ENCODE measurements at places on chromosomes 16 and 17.

DNA sequence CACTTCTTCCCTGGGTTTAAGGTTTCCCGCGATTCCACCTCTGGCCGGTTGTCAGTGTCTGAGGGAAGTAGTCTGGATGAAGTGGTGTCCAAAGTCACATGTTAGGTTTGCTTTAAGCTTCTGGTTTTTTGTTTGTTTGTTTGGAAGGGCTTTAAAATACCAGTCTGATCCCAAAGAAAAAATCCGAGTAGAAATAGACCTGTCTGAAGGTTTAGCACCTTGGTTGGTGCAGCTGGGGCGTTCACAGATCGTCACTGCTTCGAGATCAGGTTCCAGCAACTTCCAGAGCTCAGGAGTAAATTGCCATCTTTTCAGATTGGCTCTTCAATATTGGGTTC lies 567 bp downstream of the TMEM97 start:
- DNase-seq = no peak

DNA sequence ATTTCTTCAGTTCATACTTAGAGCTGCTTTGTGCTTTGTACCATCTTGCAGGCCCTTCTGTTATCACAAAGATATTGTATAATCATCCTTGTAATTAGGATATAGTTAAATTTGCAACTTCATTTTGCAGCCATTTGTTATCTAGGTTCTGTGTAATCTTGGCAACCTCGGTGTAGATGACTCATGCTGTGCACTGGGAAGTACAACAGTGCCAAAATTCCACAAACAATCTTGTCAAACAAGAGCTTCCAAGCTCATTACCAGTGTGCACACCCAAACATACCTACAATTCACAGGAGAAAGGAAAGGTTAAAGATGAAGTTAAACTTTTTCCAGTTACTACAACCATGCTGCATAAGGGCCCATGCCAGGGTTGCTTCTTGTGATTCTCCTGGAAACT lies 1231.8 kb downstream of the CDH11 start:
- DNase-seq = peak; percentile 65

DNA sequence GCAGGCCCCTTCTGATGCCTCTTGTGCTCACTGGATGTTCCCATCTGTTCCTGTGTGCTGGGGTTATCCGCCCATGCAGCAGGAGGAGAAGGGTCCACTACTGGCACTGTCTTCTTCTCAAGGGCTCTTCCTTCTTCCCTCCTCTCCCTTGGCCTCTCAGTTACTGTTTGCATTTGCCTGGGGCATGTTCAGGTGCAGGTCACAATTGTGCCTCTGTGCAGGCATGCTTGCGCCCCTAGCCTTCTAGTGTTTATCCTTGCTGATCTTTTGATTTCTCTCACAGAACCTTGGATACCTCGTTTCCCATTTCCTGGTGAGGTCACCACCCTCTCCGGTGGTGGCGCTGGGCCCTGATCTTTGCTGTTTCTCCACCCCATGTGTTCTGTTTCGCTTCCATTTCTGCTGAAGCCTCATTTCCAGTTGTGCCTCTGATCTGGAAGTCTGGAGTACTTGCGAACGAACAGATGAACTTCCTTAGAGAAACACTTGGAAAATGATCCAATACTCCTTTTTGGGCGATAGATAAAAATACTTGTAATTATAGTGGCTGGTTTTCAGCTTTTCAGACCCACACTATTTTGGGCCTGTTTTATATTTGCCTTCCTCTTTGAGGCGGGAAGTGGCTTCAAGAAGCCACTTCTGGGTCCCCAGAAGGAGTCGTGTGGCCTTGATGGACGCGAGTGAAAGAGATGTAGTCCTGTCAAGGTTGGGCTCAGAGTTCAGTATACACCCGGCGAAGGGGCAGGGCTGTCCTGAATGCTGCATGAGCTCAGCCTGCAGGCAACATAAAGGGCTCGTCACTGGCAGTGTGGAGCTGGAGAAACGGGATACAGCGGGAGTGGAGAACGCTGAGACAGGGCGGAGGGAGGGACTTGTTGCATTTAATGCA lies 312.9 kb downstream of the SNX29 start:
- DNase-seq = no peak

DNA sequence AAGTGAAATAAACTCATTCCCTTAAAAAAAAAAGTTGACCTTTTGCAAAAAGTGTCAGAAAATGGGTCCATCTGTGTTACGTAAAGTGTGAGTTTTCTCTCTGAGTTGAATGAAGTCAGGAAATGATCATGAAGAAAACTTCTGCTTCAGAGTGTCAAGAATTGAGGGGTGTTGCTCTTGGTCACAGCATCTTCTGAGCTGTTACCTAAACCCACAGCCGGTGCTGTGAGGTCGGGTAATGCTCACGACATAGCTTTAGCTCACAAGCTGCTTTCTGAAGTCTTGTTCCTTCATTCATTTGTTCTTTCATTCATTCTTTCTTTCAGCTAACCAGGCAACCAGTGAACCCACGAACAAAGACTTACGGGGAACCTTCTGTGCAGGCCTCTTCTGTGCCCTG lies 372.1 kb downstream of the CPPED1 start:
- DNase-seq = no peak

DNA sequence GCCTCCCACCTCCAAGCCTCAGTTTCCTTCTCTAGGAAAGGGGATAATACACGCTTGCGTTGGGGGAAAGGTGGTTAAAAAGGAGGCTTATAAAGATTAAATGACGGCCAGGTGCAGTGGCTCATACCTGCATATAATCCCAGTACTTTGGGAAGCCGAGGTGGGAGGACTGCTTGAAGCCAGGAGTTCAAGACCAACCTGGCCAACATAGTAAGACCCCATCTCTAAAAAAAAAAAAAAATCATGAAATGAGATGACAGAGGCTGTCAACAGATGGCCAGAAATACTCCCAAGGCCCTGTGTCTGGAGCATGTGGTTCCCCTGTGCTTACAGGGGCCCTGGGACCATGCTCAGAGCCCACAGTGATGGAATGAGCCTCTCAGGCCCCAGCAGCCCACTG lies 30.4 kb downstream of the RTN4RL1 start:
- DNase-seq = no peak

- no peak for DNase-seq
Observed at GRCh38 chr17:38981636-38982035, 14.4 kb upstream of the FBXO47 start.

DNA sequence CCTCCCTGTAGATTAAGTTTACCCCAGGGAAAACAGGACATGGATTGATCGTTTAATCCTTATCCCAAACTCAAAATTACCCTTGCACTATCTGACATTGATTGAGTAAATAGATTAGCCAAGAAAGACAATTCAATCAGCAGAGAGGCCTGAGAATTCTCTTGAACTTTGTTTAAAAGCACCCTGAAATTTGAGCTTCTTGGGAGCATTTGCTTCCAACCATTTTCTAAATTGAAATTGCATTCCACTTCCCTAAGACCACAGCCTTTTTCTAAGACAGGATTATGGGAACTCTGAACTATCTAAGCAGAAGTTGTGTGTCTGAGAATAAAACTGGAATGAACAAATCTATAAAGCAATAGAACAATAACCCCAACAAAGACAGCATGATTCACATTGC lies 76.6 kb upstream of the TNRC6A start:
- no peak for DNase-seq

All from fibroblast of upper back skin (primary cell).